ENCODE measurements at places on chromosomes 1 and 21.

GRCh38 chr1:68157416-68157815 is 74.9 kb downstream of the WLS start:
- DNase-seq = no peak

DNA sequence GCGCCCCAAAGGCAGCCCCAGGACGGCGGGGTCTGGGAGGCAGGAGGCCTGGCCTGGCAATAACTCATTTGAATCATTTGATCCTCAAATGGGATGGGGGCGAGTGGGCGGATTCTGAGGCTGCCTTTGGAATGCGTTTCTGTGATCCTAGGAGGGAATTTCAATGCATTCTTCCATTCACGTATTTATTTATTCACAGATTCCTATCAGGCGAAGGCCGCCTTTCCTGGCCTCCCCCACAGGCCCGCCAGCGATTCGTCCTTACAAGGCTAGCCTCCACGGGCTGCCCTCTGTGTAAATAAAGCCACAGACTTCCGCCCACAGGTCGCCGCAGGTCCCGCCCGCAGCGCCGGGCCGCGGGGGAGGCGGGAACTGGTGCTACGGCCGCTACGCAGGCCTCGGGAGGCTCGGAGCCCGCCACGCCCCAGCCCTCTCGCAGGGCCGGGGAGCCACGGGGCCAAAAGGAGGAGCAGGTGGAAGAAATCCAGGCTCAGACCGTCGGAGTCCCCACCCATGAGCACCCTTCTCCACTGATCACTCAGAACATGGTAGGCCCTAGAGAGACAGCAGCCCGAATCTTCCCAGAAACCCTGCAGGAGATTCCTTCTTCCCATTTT is 31.3 kb upstream of the JUN start:
- DNase-seq = peak; percentile 21

GRCh38 chr1:30872033-30872947 is 36.3 kb downstream of the SDC3 start:
- DNase-seq = no peak

DNA sequence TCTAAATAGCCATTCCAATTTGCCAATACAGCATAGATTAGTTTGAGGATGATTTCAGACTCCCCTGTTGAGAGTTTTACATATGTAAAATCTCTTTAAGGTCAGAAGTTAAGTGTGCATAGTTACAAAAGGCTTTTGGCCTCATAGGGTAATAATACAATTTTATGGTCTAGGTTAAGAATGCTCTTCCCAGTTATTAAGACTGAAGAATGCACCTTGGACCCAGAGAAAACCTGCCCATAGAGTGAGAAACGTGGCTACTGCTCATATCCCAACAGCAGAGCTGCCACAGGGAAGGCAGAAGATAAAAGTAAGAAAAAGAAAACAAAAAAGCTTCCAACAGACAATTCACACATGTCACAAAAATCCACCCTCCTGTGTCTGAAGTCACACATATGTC is 255.9 kb downstream of the LMO4 start:
- no peak for DNase-seq

GRCh38 chr1:6359216-6360116 is 34.1 kb downstream of the ACOT7 start:
- DNase-seq = peak; percentile 24

DNA sequence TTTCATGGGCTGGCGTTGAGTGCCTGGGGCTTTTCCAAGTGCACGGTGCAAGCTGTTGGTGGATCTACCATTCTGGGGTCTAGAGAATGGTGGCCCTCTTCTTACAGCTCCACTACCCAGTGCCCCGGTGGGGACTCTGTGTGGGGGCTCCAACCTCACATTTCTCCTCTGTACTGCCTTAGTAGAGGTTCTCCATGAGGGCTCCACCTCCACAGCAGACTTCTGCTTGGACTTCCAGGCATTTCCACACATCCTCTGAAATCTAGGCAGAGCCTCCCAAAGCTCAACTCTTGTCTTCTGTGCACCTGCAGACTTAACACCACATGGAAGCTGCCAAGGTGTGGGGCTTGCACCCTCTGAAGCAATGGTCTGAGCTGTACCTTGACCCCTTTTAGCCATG is 82.1 kb downstream of the CCDC18 start:
- DNase-seq = no peak

GRCh38 chr1:247530785-247531184 is 5.5 kb downstream of the OR2C3 start:
- DNase-seq = no peak

DNA sequence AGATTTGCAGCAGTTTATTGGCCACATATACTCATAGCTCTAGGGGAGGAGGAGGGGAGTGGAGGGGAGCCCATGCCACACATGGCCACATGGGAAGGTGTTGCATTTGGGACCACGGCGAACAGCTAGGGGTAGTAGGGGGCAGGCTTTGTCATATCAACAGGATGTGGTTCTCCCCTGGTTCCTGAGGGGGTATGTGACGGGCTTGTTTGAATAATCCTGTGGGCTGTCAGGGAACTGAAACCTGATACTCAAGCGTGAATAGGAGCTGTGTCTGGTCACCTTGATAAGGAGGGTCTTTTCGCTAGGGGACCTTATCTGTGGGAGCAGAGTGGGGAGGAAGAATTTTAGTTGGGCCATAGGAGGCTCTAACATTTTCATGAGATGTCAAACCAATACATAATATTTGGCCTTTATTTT is 264.7 kb downstream of the CTH start:
- no peak for DNase-seq

DNA sequence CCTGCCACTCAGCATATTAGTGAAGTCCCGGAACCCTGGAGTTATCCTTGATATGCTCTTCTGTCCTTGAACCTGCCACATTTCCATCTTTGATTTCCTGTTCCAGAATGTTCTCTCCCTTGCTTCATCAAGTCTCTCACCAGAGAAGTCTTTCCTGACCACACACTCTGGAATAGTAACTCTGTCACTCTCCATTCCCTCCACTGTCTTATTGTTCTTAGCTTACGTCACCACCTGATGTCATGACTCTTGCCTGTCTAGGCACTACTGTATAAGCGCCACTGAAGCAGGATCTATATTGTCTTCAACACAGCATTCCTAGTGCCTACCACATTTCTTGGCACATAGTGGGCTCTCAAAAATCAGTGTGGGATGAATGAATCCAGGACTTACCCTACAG is 65.4 kb upstream of the SMYD2 start:
- DNase-seq = no peak

- DNase-seq = no peak
Measured at GRCh38 chr1:184368354-184368753, 18.5 kb upstream of the C1orf21 start.

GRCh38 chr1:29550119-29550841 is 314.0 kb downstream of the PTPRU start:
- DNase-seq = no peak

DNA sequence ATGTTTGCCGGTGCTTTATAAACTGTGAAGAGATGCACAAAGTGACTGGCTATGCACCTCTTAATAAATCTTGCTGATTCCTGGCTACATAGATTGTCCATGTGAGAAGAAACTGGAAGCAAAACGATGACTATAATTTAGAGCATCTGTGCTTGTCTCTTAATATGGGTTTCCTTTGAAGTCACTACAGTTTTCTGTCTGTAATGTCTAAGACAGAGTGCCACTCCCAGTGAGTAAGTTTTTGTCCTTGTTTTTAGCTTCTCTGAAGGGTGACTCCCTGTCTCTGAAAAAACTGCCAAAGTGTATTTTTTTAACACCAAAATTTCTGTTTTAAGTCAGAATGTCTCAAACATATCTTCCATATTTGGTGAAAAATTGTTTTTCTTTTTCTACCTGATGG is 175.1 kb downstream of the FASLG start:
- DNase-seq = no peak

DNA sequence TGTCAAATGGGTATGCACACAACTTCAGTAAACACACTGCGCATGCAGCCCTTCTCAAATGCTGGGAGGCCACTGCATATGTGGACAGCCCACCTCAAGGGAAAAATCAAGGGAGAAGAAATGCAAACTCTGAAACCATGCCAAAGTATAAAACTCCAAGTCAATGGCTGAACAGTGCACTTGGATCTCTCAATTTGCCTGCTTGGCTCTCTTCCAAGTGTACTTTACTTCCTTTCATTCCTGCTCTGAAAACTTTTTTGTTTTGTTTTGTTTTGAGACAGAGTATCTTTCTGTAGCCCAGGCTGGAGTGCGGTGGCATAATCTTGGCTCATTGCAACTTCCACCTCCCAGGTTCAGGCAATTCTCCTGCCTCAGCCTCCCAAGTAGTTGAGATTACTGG is 18.8 kb upstream of the COP1 start:
- DNase-seq = no peak

Measured in activated CD4-positive, alpha-beta T cell treated with anti-CD3 and anti-CD28 coated beads, Interleukin-2, amount 50 U/mL, for 24 hours (primary cell).